ENCODE measurements at places on chromosomes 12 and 14. TPM values are rescaled to one million over a fixed set of nuclear protein-coding genes. Genes with fewer than 3 reads are reported as not detected.

GRCh38 chr14:23831596-23831995 is 122.0 kb upstream of the DHRS4 start:
- no peak for DNase-seq

DNA sequence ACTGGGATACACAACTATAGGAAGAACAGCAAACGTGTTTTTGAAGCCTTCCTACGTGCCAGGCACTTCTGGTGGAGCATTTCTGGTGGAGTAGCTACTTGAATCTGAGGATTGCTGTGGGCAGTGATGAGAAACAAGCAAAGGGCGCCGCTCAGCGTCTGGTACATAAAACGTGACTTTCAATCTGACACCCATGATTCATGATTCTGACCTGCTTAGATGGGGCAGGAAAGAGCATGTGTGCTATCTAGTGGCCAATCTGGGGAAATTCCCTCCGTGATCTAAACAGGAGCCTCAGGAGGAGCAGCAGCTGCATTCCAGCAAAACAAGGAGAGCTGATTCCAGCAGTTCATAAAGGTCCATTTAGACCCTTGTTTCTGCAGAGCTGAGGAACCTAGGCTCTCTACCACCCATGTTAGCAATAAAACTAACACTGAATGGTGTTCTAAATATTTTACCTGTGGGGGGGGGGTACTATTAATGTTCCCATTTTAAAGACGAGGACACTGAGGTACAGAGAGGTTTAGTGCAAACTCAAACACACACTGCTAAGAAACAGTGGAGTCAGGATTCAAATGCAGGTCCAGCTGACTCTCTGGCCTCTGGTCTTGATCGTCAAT is 37.8 kb downstream of the PAH start:
- DNase-seq = peak; percentile 79

Gene TTC9
- total RNA-seq = 0.67 TPM

DNA sequence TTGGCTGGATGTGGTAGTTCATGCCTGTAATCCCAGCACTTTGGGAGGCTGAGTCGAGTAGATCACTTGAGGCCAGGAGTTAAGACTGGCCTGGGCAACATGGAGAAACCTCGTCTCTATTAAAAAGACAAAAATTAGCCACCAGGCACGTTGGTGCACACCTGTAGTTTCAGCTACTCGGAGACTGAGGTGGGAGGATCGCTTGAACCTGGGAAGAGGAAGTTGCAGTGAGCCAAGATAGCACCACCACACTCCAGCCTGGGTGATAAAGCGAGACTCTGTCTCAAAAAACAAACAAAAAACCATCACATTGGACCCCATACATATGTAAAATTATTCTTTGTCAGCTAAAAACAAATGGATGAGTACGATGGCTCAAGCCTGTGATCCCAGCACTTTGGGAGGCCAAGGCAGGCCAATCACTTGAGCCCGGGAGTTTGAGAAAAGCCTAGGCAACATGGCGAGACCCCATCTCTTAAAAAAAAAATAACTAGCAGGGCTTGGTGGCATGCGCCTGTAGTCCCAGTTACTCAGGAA is 43.9 kb downstream of the LIMA1 start:
- no peak for DNase-seq

Gene GSC
- total RNA-seq = 4.7 TPM

Gene ARF6
- 47.8 TPM for total RNA-seq

DNA sequence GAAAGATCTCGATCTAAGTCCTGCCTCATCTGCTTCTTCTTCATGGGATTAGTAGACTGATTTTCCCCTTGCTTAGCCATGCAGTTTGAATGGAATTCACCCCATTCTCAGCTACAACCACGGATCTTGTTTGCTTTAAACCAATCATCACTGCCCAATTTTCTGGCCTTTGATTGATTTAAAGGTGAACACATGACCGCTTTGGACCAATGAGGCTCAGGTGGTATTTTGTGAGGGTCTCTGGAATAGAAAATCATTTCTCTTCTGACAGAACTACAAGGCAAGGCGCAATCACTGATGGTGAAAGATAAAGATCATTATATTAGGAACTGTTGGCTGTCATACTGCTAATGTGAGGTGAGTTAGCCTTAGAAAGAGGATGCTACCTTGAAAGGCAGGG is 213.0 kb upstream of the PLEKHG7 start:
- DNase-seq = no peak

Gene CCDC177
- total RNA-seq = not detected

Gene BBS10
- 16.0 TPM for total RNA-seq

- DNase-seq = no peak
Measured at GRCh38 chr14:101380940-101381339, 180.4 kb upstream of the DIO3 start.

GRCh38 chr14:75906680-75907280 is 75.0 kb downstream of the TGFB3 start:
- DNase-seq = peak; percentile 54

DNA sequence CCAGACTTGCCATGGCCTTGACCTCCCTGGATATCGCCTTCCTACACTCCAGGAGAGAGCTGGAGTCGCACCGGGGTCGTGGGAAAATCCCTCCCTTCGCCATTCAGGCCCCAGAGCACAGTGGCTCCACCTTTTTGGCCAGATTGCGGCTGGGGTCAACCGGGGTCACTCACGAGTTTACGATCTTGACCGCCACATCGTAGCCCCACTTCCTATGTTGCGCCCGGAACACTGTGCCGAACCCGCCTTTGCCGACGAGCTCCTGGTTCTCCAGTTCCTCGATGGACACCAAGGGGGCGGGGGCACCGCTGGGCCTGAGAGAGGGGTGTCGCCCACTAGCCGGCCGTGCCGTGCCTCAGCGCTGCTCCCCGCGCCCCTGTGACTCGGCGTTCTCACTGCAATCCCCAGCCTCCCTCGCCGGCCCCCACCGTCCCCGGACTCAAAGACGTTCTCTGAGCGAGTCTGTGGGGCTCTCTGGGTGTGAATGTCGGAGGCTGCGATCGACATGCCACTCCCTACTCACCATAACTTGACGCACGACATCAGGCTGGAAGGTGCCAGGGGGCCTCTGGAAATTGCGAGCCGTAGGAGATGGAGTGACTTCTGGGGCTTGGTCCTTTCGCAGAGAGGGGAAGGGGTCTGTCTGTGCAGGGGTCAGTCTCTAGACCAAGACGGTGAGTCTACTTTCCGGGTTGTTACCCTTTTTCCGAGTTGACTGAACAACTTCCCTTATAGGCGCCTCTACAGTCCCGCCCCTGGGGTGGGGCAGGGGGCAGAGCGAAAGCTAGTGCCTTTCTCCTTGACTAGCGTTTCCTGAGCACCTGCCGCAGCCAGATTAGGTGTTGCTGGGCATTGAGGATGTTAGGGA is at the start of gene RIPK3:
RIPK3 (minus strand) TSS at position 708 of the 868 bp plus-strand sequence; CDS start at position 543, 165 bp downstream.
- no peak for DNase-seq

- DNase-seq = no peak
Measured at GRCh38 chr14:22479776-22480464, 109.1 kb downstream of the DAD1 start.

DNA sequence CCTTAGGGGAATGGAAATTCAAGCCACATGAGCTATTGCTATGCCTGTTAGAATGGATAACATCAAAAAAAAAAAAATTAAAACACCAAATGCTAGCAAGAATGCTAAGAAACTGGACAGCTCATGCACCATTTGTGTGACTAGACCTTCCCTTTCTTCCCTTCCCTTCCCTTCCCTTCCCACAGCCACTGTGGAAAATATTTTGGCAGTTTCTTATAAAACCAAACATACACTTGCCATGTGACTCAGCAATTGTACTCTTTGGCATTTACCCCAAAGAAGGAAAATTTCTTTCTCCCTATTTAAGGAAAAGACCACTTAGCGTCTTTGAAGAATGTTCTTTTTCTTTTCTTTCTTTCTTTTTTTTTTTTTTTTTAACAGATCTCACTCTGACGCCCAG is 49.1 kb upstream of the FKBP4 start:
- DNase-seq = no peak

- no peak for DNase-seq
Measured at GRCh38 chr14:67172520-67172919, 16.7 kb upstream of the GARIN2 start.

GRCh38 chr12:2689879-2690278 is 104.9 kb upstream of the FKBP4 start:
- no peak for DNase-seq

Gene CTSG
- total RNA-seq = not detected

DNA sequence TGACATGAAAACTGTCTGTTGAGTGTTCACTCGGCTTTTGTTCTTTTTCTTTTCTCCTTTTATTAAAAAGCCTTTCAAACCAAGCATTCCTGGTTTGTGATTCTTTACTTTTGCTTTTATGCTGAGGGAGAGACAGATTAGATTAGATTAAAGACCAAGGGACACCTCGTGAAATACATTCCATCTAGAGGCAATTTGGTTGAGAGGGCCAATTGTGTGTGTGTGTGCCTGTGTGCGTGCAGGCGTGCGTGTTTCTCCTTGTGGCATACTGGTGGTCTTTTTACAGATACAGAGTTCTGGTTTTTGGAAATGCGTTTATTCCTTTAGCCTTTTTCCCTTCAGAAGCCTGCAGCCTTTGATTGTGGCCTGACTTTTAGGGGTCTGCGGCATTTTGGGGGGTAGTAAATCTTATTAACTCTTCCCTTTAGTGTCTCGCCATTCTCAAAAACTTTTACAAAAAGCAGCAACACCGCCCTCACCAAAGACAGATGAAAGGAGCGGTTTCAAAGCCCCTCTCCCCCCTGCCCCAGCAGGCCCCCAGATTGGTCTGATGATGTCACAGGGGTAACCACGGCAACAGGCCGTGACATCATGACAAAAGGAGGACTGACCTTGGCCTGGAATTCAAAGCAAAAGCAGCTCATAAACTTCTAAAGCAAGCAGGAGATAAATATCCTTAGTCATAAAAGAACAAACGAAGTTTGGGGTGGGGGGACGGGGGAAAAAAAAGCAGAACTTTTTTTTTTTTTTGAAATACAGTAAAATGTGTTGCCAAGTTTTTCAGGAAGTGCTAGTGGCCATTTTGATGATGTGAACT is 84.1 kb upstream of the TBX3 start:
- no peak for DNase-seq

- DNase-seq = no peak
Measured at GRCh38 chr12:123278101-123278627, 6.5 kb upstream of the CDK2AP1 start.

DNA sequence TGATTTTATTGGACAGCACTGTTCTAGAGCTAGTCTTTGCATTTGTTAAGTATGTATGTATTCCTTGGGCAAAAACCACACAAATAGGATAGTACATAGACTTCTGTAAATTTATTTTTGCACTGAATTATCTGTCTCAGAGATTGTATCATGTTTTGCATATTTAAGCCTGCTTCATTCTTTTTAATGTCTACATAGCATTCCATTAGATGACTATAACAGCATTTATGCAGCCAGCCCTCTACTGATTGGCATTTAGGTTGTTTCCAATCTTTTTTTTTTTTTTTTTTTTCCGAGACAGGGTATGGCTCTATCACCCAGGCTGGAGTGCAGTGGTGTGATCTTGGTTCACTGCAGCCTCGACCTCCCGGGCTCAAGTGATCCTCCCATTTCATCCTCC is 34.5 kb downstream of the SYNDIG1L start:
- DNase-seq = no peak

DNA sequence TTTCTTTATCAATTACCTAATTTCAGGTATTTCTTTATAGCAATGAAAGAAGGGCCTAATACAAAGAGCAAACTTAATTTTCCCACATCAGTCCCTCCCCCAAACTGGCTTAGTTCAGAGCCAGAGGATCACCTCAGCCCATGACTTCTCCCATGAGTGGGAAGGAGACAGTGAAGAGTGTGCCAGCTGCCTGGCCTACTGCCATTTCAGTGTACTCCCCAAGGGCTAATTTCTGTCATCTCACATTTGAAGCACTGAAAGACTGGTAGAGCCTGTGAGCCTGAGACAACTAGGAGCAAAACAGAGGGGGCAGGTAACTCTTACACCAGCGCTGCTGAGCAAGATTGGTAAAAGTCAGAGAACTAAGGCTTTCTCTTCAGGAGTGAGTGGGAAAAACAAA is 29.1 kb upstream of the ADAM20 start:
- no peak for DNase-seq

DNA sequence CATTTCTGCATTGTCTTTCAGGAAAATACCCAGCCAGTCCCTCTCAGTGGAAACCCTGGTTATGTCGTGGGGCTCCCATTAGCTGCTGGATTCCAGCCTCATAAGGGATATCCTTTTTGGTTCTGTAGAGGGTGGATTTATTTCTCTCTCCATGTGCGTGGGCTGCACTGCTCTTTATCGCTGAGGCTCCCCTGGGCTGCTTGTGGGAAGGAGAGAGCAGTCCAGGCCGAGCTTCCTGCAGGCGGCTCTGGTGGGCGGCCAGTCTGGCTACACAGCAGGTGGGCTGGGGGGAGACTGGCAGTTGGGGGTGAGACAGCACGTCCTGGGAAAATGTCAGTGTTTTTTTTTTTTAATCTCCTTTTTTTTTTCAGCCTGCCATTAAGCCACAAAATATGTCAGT is 27.6 kb downstream of the TCTN1 start:
- no peak for DNase-seq

DNA sequence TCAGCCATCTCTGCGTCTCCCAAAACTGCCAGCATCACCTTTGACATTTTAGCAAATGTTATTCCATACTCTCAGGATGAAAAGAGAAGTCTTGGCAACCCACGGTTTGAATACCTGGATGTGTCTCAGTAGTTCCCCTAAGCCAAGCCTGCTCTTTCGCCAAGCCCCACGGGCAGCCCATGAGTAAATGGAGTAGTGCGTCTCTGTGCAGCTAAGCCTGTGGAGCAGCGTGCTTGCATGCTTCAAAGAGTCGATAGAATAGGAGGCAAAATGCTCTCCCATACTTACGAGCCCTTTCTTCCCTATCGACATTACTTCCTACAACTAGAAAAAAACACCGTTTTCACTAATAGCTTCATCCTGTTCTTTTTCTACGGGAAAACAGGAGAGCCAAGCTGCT is 634.5 kb upstream of the TMEM132C start:
- no peak for DNase-seq

All from NCI-H460 (cell line).